ENCODE measurements at places on chromosomes 5 and 9.

DNA sequence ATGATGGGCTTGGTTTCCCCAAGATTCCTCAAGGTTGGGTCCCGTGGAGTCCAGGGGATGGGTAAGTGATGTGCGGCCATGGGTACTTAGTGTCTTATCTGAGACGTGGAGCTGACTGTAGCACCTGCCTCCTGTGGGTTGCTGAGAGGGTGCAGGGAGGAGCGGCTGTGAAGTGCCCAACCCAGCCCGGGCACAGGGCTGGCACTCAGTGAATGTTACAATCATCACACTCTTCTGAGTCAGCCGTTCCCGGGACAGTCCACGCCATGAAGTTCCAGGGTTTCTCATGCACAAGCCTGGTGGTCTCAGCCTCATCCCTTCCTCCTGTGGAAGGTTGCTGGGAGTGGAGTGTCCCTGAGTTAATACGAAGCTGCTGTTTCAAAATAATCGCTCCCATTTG is 29.1 kb downstream of the NTNG2 start:
- no peak for DNase-seq

- no peak for DNase-seq
Measured at GRCh38 chr5:149837680-149838269, 106.8 kb downstream of the PDE6A start.

DNA sequence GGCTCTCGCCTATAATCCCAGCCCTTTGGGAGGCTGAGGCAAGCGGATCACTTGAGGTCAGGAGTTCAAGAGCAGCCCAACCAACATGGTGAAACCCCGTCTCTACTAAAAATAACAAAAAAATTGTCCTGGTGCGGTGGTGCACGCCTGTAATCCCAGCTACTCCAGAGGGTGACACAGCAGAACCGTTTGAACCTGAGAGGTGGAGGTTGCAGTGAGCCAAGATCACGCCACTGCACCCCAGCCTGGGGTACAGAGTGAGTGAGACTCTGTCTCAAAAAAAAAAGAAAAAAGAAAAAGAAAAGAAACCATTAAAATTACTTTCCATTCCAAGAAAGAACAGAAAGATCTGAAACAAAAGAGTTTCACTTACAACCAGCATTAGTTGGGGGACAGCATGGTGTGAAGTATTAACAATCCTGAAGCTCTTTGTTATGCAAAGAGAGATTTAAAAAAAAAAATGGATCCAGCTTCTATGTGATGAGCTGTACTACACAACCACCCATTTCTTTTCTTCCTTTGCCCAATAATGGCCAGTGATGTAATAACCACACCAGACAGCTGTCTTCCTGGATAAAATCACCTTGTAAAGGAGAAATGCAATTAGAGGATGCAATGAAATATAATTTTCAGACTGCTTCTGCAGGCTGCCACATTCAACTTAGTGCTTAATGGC is 76.9 kb downstream of the MED27 start:
- no peak for DNase-seq

GRCh38 chr5:116440457-116441001 is 134.1 kb downstream of the SEMA6A start:
- DNase-seq, result no peak

GRCh38 chr9:125968714-125969374 is 221.7 kb downstream of the PBX3 start:
- no peak for DNase-seq

GRCh38 chr9:79390077-79390698 is 181.6 kb upstream of the TLE4 start:
- no peak for DNase-seq

- DNase-seq, result no peak
Measured at GRCh38 chr5:58924306-58924705, 341.4 kb downstream of the RAB3C start.

DNA sequence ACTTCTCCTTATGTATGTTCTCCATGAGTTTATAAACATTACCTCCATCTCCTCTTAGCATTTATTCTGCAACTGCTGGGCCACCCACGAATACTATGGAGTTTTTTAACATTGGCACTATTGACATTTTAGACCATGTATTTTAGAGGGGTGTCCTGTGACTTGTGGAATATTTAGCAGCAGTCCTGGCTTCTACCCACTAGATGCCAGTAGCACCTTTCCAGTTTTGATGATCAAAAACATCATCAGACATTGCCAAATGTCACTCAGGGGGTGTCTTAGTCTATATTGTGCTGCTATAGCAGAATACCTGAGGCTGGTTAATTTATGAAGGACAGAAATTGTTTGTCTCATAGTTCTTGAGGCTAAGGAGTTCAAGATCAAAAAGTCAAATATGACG is 187.5 kb upstream of the RORB start:
- no peak for DNase-seq

DNA sequence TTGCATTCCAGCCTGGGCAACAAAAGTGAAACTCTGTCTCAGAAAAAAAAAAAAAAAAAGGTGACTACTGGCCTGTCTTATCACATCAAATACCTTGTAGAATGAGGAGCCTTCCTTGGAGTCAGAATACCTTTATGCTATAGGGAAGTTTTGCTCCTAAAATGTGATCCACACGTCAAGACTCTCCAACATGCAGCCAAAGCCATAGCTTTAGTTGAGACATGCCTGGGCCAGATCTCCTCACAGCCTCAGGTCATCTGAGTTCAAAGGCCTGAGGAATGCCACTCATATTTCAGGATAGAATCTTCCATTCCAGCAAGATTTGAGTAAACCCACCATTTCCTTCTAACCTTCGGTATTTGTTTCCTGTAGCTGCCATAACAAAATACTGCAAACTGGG is 13.7 kb upstream of the SOWAHA start:
- DNase-seq, result no peak

DNA sequence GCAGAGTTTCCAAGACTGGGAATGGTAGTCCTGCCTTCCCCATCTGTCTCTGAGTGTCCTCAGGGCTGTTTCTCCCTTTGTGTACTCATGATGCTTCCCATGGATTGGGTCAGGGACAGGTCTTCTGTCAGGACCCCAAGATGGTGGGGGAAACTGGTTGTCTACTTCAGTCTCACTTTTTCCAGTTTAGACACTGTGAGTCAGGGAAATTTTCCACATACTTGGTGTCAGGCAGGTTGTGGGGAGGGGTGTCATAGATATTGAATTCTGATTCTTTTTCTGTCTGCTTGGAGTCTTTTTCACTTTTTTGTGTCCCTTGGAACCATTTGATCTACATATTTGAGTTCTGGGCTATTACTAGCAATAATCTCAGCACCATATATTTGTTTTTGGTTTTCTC is 10.3 kb downstream of the POLK start:
- DNase-seq, result no peak

DNA sequence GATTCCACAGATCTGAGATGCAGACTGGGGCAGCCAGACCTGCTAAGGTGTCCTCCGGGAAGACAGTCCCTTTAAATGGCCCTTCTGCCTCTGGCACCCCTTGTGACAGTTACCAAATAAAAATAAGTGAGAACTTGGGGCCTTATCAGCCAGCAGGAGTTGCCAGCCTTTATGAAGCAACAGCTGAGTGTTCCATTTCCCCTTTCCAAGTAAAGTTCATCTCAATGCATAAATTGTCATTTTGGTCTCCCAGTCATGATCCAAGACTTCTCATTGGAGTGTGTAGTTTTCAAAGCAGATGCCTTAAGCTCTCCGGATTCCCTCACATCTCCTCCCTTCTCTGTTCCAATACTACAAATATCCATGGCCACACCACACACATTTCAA is 4.1 kb downstream of the PTCH1 start:
- no peak for DNase-seq

All from stimulated activated CD8-positive, alpha-beta memory T cell treated with anti-CD3 and anti-CD28 coated beads, Interleukin-7, amount 100 ng/mL, for 1 hour (primary cell).